ENCODE measurements at places on chromosomes 6 and 20. TPM values are rescaled to one million over a fixed set of nuclear protein-coding genes. Genes with fewer than 3 reads are reported as not detected.

- DNase-seq = no peak
Measured at GRCh38 chr20:47659904-47660601, 125.2 kb downstream of the SULF2 start.

DNA sequence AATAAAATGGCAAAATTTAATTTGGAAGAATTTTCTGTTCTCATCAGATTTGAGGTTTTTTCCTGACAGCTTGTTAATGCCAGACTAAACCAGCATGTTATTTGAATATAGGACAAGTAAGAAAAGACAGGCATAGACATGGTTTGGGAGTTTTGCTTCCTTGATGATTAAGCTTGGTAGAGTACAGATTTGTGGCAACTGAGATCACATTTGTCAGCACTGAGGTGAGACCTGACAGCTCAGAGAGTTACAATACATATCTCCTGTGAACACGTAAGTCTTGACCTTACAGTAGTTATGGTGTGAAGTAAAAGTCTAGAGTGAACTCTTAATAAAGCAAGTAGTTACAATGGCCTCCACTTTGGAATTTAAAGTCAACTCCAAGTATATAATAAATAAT, 34.5 kb downstream of the CENPW start:
- no peak for DNase-seq

GRCh38 chr6:133956416-133957049, 3.5 kb downstream of the TBPL1 start:
- no peak for DNase-seq

- DNase-seq = no peak
Measured at GRCh38 chr20:49899541-49900383, 15.6 kb downstream of the SPATA2 start.

DNA sequence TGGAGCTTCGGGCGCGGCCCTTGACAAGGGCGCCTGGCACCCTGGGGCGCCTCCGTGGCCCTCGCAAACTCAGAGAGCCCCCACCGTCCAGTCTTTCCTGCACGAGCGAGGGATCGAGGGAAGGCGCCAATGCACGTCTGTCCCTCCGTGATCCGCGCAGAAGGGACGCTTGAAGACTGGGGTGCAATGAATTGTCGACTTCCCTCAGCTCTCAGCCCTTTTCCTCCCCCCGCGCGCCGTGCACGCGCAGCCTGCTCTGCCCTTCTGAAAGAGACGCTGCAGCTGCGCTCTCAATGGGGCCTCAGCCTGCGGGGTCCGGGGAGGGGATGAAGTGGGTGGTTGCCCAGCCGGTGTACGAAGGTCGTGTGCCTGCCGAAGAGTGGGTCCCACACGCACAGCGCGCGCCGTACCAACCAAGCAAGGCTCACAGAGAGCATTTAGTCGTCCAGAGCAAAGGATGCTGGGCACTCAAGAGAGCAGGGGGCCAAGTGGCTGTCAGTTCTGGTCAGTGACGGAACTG, 5.5 kb upstream of the SOX4 start:
- DNase-seq = peak; percentile 83

GRCh38 chr6:130453230-130453629, 87.4 kb downstream of the TMEM200A start:
- DNase-seq = no peak

DNA sequence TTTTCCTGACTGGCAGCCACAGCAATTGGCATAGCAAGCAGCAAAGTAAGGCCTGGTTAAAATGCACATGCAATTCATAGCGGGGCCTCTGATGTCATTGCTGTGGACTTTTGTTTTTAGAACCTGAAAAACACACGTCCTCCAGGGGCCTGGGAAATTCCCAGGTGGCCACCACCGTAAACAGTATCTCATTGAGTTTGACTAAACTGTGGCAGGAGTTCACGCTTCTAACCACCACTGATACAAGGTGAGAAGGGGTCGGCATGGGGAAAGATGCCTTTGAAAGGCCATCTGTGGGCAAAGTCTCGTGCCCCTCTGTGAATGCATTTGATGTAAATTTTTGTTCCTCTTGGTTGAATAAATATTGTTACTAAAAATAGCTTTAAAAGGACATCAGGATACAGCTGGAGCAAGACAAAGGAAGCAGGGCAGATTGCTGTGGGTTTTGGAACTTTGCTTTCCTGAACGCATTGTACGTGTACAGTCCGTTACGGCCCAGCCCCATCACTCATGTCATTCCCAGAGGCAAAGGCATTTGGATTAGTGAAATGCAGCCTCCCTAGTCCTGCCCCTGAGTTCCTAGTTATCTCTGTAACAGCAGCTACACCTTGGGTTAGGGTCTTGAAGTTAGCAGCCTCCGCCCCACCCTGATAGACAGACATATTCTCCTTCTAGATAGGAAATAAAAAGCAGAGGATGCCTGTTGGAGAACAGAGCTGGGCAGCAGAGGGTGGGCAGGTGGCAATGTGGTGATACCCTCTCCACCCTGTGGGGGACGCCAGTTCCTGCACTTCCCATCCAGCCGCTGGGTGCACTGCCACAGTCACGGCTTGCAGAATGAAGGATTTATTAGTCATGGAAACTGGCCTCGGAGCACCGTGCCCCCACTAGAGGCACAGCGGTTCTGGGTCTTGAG, 80.3 kb downstream of the ZDHHC14 start:
- no peak for DNase-seq

GRCh38 chr6:25107218-25107617, 171.5 kb upstream of the RIPOR2 start:
- no peak for DNase-seq

DNA sequence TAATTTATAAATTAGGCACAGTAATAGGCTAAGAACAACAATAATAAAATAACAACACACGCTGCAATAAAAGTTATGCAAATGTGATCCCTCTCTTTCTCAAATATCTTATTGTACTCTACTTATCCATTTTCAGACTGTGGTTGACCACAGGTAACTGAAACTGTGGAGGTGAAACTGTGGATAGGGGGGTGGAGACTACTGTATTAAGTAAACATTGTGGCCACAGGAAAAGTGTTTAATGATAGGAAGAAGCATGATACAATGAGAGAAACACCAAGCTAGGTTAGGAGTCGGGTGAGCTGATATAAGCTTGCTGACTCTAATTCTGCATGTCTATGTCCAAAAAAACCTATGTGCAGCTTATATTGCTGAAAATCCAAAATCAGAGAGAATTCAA, 23.0 kb downstream of the NHLRC1 start:
- no peak for DNase-seq

DNA sequence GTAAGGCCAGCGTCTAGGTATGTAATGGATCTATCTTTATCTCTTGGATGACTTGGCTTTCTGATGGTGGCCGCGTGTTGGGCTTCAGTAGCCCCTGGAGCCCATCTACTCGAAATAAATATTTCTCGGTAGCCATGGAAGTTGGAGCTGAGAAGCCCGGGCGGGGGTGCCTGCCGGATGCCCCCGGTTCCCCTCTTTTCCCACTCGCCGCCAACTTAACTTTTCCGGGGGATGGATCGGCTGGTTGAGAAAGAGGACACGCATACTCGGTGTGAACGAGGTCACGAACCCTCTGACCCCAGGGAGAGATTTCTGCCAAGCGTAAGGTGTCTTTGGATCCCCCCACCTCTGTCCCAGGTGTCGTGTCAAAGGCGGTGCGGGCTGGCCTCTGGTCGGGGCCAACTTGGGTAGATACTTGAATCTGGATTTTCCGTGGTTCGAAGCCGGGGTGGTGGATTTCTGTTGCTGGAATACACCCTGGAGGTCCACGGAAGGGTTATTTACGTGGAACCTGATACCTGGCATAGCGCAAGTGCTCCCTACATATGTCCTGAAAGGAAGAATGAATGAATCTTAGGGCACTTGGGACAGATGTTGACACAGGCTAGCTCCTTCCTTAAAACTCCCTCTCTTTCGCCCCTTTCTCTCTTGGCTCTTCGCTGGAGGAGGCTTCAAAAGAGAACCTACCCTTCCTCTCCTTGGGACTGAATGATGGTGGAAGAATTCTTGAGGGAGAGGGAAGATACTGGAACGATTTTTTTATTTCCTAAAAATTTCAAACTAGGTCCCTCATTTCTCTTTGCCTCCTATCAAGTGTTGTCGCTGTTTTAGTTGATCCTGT, 996 bp downstream of the DOK5 start:
- no peak for DNase-seq

DNA sequence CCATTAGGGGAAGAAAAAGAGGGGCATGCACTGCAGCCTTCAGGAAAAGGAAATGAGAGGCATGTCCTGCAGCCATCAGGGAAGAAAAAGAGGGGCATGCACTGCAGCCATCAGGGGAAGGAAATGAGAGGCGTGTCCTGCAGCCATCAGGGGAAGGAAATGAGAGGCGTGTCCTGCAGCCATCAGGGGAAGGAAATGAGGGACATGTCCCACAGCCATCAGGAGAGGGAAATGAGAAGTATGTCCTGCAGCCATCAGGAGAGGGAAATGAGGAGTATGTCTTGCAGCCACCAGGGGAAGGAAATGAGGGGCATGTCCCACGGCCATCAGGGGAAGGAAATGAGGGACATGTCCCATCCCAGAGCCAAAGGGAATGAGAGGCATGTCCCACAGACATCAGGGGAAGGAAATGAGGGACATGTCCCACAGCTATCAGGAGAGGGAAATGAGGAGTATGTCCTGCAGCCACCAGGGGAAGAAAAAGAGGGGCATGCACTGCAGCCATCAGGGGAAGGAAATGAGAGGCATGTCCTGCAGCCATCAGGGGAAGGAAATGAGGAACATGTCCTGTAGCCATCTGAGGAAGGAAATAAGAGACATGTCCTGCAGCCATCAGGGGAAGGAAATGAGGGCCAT, 52.0 kb downstream of the PSMB1 start:
- no peak for DNase-seq

- peak; percentile 28 for DNase-seq
Measured at GRCh38 chr20:53157443-53158408, 185.6 kb downstream of the TSHZ2 start.

DNA sequence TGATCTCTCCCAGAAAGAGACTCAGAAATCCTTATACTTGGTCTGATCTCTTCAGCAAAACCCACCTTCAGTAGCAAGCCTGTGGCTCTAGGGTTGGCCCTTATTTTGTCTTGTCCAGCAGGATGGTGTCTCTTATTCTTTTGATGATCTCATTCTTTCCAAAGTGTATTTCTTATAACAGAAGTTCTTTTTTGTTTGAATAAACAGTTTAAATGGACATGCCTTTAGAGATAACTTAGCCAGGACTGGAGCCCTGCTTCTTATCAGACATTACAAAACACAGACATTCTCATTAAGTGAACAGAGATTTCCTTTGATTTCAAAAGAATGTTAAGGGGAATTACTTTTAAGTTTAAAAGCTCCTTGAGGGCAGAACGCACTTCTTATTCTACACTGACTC, 31.7 kb downstream of the KCNS1 start:
- DNase-seq = no peak

DNA sequence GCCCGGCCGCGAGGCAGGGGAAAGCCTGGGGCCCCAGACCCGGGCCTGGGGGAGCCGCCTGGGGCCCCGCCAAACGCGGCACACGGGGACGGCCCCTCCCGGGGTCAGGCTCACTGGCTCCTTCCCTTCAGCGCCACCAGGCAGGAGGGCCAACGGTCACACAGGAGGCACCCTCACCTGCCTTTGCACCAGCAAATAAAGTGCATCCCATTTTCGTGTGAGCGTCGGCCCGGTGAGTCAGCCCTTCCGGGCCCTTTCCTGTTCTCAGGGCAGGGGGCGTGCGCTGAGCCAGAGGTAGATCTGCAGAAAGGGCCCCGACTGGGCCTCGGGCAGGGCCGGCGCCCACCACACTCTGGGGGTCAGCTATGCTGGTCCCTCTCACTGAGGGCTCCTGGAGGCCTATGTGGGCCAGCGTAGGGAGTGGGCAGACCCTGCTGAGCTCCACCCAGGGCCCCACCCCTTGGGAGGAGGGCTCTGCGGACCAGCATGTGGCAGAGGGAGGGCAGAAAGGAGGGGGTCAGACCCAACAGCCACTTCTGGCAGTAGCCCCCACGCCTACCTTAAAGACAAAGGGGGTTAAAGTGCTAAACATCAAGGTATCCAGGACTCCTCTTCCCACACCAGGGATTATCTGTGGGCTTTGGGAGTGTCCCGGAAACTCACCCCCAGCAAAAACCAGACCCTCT, 931 bp upstream of the UCKL1 start:
- DNase-seq = no peak

DNA sequence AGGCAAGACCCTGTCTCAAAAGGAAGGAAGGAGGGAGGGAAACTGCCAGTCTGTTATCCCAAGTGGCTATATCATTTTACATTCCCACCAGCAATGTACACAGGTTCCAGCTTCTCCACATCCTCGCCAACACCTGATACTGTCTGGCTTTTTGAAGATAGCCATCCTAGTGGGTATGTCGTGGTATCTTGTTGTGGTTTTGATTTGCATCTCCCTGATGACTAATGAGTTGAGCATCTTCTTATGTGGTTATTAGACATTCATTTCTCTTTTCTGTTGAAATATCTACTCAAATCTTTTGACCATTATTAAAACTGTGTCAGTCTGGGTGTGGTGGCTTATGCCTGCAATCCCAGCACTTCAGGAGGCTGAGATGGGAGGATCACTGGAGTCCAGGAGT, 47.9 kb upstream of the ARID1B start:
- no peak for DNase-seq

DNA sequence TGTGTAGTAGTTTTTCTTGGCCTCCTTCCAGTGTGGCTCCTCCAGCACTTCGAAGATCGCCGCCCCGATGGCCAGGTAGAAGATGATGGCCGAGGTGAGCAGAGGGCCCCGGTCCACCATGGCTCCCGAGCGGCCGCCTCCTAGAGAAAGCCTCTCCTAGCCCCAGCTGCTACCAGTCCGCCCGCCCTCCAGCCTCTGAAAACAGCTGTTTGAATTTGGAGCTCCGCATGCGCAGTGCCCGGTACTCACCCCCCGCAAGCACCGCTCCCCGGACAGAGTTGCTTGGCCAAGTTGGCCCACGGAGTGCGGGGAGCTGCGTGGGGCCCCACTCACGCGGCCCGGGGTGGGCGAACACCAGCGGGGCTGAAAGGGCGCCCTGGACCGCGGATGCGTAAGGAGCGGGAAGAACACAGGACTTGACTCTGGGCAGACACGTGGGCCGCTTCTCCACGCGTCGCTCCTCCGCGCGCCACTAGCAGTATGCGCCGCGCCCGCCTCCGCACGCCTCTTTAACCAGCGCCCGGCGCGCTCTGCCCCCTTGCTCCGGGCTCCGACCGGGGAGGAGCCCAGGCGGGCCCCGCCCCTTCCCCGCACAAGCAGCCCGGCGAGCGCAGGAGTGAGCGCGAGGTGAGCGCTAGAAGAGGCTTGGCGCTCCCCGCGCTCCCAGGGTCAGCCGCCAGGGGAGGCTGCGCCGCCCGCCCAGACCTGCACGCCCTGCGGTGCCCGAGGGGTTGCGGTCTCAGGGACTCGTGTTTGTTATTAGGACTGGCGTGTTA, at the start of gene KCNK5:
Gene KCNK5 (minus strand): TSS at position 484 of the 776 bp plus-strand sequence. CDS start 364 bp downstream, at position 120.
- DNase-seq = no peak

- no peak for DNase-seq
Measured at GRCh38 chr20:17825252-17825959, 125.6 kb downstream of the BANF2 start.

HLA-DQB1 gene
- total RNA-seq = not detected

TMC2 gene
- total RNA-seq = not detected

KIAA1755 gene
- total RNA-seq = not detected

CGA gene
- not detected for total RNA-seq

DPPA5 gene
- not detected for total RNA-seq

PDE10A gene
- total RNA-seq = not detected

MYLK2 gene
- not detected for total RNA-seq

ADGB gene
- not detected for total RNA-seq

EEF1E1 gene
- 162 TPM for total RNA-seq

ZSCAN23 gene
- total RNA-seq = 0.81 TPM

All from G401 (cell line).